ENCODE measurements at places on chromosomes 2 and 18.

GRCh38 chr2:227853765-227854271 is 17.6 kb upstream of the DAW1 start:
- no peak for DNase-seq

GRCh38 chr2:220855296-220855695 is 716.8 kb downstream of the EPHA4 start:
- no peak for DNase-seq

DNA sequence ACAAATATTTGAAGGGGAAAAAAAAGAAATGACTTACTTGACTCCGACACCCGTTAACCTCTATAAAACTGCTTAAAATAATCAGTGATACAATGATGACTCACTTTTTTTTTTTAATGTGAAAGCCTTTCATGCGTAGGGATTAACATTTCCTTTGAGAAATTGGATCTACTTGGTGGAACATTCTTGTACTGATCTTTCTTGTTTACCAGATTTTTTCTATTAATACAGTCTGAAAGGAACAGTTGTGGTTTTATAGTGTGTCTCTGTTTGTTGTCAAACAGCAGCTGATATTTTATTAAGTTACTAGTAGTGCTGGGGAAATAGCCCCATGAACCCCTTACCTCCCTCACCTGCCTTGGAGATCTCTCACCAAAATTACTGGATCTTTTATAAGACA is 40.2 kb upstream of the NEB start:
- no peak for DNase-seq

- no peak for DNase-seq
Observed at GRCh38 chr2:62319070-62319469, 123.2 kb downstream of the B3GNT2 start.

All from Panc1 (cell line).